Stimulated activated CD4-positive, alpha-beta T cell treated with anti-CD3 and anti-CD28 coated beads, Interleukin-15, amount 100 ng/mL, for 1 hour (primary cell): ENCODE measurements at places on chromosomes 3 and 15.

DNA sequence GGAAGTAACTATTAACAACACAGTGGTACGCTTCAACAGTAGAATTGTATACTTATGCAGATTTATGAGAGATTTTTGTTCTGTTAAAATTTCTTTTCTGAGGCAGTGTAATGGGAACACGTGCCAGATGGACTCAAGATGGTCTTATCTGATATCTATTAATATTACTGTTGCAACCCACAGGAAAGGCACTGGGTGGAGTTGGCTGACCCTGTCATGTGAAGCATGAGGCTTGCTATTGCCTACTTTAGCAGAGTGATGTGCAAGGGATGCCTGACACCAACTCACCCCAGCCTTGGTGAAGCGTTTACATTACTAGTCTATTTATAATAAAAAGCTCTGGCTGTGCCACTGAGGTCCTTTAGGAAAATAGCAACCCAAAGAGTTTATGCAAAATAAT is 19.8 kb upstream of the ARNT2 start:
- no peak for DNase-seq

DNA sequence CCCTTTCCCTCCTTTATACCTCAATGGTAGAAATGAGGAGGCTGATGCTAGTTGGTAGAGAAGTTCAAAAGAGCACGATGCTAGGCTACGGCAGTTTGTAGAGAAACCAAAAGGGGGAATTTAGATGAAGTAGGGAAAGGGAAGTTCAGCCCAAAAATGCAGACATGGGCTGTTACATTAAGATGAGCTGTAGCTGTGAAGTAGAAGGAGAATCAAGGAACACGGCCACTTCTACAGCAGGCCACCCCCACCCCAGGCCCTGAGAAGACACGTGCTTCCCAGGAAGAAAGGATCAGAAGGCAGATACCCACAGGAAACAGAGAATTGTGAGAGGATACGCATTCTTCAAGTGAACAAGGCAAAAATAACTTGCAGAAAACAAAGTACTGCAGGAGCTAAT is 2.1 kb upstream of the PARP14 start:
- DNase-seq, result no peak

GRCh38 chr3:174125267-174125824 is 727.8 kb downstream of the NLGN1 start:
- no peak for DNase-seq

DNA sequence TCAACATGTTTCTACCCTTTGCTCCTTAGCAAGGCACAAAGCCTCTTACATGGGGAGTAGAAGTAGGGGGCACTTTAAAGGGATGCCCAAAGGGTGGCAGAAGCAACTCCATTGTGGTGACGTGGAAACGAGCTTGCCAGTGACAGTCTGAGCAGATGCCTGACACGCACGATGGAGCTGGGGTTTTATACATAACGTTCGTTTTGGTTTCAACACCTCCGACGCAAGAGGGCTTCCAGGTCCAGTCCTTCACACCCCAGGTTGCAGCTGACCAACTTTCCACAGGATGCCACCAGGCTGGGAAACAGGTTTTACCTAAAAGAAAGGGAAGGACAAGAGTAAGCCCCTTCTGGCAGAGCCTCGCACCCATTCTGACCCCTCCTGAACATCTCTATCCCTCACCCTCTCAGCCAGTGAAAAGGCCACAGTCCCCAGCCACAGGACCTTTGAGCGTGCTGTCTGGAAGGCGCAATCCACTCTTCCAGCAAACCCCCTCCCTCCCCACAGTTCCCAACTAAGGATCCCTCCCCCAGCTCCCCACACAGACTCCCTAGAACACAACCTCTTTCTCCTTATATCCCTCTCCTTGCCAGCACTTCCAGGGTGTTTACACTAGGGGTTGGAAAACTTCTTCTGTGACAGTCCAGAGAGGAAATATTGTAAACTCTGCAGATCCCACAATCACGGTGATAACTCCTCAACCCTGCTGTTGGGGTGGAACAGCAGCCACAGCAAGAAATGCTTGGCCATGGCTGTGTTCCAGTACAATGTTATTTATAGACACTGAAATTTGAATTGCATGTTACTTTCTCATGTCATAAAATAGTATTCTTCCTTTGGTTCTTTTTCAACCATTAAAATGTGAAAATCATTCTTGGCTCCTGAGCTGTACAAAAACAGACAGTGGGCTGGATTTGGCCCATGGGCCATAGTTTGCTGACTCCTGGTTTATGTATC is 36.2 kb downstream of the FAM174B start:
- DNase-seq, result no peak

- no peak for DNase-seq
These were observed 372.3 kb downstream of the SV2B start for GRCh38 chr15:91472316-91472756.

GRCh38 chr3:142850395-142851023 is 38.4 kb downstream of the PCOLCE2 start:
- DNase-seq, result no peak

- DNase-seq, result no peak
These were observed 155.7 kb downstream of the NEK10 start for GRCh38 chr3:27213450-27213849.

GRCh38 chr15:89496155-89497098 is at the start of gene RHCG:
Gene RHCG (minus strand): TSS chr15:89496583. CDS start chr15:89496544, 39 bp downstream.
- DNase-seq, result no peak

DNA sequence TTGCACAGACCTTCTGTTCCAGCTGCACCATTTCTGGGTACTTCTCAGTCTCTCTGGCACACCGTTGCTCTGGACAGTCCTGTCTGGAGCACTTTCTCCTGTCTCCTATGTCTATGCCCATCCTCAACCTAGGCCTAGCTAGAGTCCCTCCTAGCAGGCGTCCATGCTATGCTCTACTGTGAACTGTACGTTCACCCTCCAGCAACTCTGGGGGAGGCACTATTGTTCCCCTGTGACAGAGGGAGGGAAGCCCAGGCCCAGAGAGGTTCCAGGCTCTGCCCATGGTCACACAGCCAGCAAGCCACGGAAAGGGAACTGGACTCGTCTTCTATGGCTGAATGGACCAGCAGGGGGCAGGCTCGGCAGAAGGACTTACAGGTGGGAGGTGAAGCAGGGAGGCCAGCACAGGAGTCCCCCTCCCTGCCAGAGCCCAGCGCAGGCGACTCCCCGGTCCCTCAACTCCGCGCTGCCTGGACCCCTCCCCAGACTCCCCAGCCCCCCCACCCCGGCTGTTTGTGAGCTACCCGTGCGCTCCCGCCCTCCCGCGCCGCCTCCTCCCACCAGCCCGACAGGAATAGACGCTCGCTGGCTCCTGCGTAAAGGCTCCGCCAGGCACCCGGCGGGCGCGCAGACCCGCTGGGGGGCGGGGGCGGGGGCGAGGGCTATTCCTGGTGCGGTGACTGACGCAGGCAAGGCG is 1.7 kb upstream of the LINGO1 start:
- DNase-seq, result no peak

GRCh38 chr3:3516384-3516783 is 282.8 kb upstream of the LRRN1 start:
- DNase-seq, result no peak

DNA sequence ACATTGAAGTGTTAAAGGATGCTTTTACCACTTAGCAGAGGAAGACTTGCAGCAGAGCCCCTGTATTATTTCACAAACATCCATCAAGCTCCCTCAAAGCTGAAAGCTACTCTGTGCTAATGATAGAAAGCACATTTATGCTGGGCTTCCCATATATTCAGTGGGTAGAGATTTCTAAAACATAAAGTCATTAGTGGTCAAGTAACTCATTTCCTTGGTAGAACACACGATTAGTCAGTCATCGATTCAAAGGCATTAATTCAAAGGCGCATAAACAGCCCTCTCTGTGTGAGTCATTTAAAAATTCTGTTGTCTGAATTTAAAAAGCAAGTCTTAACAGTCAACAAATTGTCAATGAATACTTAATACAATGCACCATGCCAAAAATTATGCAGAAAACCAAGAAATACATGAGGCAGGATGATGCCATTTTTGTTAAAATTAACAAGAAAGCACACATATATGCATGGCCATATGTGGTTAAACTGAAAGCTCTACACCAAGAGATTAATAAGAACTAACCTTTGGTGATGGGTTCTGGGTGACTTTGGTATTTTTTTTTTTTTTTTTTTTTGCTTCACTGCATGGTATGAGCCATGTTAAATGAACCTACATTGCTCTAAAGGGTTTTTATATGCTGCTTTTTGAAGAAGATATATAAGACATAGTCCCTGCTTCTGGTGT is 61.7 kb downstream of the LDHAL6B start:
- DNase-seq, result no peak

- DNase-seq, result no peak
These were observed 19.7 kb downstream of the SLC6A20 start for GRCh38 chr3:45776611-45777010.

DNA sequence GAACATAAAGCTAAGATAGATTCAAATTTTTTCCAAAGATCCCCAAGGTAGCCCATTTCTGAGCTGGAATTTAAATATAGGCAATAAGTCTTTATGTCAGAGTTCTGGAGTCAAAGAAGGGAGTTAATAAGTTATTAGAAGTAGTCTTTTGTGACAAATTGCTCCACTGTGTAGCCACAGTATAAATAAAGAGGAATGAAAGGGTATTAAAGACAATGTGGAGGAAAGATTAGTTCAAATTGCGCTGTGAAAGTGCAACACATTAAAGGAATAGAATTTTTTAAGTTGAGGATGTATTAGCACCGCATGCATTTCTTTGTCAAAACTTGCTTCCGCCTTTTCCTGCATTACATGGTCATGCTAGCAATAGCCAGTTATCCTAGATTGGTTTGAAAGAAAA is 666.6 kb upstream of the CCDC54 start:
- no peak for DNase-seq

GRCh38 chr3:160784853-160785252 is 28.8 kb downstream of the PPM1L start:
- DNase-seq, result no peak

- no peak for DNase-seq
These were observed 4.5 kb downstream of the PTX3 start for GRCh38 chr3:157441102-157441624.

- no peak for DNase-seq
These were observed 172.2 kb upstream of the ICE2 start for GRCh38 chr15:60651101-60651500.
